ENCODE measurements at places on chromosomes 16 and 17. TPM values are rescaled to one million over a fixed set of nuclear protein-coding genes. Genes with fewer than 3 reads are reported as not detected.

DNA sequence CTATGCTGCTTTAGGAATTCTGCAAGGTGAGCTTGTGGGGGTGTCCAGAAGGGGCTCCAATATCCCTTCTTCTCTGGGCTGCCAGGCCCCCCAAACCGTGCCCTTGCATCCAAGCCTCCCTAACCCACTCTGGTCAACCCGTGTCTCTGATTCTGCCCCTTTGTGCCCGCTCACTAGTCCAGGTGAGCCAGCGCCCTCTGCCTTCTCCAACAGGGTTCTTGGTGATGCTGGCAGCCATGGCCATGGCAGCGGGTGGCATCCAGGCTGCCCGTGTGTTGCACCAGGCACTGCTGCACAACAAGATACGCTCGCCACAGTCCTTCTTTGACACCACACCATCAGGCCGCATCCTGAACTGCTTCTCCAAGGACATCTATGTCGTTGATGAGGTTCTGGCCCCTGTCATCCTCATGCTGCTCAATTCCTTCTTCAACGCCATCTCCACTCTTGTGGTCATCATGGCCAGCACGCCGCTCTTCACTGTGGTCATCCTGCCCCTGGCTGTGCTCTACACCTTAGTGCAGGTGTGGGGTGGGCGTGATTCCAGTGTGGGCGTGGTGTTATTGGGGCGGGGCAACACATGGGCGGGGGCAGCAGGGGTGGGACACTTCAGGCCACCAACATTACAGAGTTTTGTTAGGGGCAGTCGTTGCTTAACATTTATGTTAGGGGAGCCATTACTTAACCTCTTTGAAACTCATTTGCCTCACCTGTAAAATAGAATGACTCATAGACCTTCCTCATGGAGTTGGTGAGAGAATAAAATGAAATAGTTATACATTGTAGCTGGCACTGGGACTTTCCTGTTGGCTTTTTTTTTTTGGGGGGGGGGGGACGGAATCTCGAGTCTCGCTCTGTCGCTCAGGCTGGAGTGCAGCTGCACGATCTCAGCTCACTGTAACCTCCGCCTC is 31.4 kb downstream of the ANKRD40 start:
- H3K27me3 ChIP-seq = no peaks in the 10 kb centered on the region
- H3K36me3 ChIP-seq = no peaks in the 10 kb centered on the region

MYH13 gene
- total RNA-seq = not detected

HBM gene
- total RNA-seq = not detected

AMZ2 gene
- 39.0 TPM for total RNA-seq
